ENCODE measurements at places on chromosomes 1 and 21.

- DNase-seq = peak; percentile 48
These were observed 18.1 kb downstream of the KNCN start for GRCh38 chr1:46533179-46533864.

DNA sequence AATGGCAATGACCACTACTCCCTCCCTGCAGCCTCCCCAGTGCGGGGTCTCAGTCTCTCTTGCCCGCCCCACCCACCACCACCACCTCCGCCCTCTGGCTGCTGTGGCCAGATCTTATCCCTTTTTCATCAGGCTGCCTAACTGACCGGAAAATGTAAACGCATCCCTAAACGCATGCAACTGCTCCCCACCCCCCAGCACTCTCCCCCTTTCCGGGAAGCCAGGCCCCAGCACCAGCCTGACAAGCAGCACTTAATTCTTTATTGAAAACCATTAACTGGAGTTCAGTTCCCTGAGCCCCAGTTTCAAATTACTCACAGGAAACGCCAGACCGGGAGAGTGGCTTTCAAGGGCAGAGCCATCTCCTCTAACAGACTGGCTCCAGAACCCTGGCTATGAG is 147.7 kb downstream of the DMRTA2 start:
- DNase-seq = no peak

DNA sequence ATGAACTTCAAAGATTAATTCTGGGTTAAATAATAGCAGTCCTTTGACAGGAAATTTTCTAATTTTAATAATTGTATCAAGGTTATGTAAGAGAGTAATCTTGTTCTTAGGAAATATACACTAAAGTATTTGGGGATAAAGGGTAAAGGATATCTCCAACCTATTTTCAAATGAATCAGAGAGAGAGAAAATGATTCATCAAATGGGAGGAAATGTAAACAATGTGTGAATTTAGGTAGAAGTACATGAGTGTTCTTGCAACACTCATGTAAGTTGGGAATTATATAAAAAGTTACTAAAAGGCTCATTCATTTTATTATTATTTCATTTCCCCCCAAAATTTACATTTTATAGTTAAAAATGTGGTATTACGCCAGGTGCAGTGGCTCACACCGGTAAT is 20.4 kb upstream of the SIM2 start:
- DNase-seq = no peak

GRCh38 chr1:246528933-246529731 is 22.1 kb upstream of the SMYD3 start:
- no peak for DNase-seq

DNA sequence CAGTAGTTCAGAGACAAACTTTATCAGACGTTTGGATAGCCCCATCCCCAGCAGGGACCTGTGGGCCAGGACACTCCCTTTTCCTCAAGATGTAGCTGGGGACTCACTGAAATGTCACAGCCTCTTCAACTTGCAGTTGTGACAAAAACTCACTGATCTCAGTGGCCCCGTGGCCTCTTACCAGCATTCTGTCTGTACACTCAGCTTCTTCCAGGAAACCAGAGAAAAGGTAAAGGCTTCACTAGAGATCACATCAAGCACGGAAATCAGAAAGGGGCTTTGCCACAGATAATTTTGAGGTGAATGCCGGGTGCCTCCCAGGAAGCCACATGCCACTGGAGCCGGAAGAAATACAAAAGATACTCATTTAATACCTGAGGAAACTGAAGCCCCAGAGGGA is 122.2 kb downstream of the CCDC185 start:
- no peak for DNase-seq

- DNase-seq = peak; percentile 13
These were observed 675 bp downstream of the MYSM1 start for GRCh38 chr1:58699011-58699762.

DNA sequence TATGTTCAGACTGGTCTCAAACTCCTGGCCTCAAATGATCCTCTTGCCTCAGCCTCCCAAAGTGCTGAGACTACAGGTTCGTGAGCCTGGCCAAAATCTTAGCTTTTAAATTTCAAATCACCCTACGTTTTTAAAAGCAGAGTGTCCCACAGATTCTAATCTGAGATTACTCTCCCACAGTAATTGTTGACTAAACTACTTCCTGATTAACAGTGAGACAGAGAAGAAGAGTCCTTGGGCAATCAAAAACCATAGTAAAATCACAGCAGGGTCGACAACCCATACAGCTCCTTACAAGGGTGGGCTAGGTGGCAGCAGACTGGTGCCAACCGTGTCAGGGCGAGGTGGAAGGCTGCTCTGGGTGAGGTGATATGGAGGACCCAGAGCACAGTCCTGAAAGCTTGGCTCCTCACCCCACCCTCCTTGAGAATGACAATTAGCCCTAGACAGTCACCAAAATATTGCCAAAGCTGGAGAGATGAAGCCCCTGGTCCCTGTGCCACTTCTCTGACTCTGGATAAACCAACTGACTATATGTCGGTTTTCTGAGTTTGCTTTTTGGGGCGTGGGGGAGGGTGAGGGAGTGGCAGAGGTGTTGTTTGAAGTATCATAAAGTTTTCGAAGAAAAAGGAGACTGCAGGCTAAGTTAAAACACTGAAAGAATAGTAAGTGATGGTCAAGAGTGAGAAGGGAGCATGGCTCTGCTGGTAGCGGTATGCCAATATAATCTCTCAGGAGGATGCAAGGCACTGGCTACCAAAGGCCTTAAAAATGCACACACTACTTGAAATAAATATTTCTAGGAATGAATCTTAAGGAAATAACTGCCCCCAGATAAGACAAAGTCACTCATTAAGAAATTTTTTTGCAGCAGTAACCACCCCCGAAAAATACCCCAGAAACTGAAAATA is 86.8 kb downstream of the SLC45A1 start:
- DNase-seq = no peak

DNA sequence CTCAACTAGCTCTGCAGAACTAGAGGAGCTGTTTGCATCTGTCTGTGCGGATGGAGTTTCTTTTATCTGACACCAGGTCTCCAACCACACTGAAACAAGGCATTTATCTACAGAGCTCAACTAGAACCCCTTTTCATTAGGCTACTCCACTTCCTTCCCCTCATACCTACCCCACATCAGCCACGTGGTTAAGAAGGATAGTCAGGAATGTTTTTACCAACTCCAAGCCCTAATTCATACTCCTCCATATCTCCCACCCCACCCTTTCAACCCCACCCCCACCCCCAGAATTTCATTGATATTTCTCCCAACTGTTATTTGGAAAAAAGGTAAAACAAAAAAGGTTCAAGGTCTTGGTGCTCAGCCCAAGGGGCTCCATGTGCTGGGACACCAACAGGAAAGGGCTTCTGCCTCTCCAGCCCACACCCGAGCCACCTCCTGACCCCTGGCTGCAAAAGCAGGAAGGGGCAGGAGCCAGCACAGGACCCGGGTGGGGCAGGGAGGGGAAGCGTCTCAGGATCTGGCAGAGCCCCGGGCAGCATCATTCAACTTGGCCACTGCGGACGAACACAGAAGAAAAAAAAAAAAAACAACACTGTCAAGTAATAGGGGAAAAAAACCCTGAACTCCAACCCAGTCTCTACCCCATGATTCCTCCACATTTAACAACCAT is 7.0 kb downstream of the ENSA start:
- no peak for DNase-seq

GRCh38 chr1:145983206-145983675 is 13.1 kb downstream of the TXNIP start:
- DNase-seq = no peak

- no peak for DNase-seq
These were observed 106.2 kb downstream of the NIBAN1 start for GRCh38 chr1:184867866-184868689.

GRCh38 chr1:21704145-21704544 is 35.0 kb upstream of the RAP1GAP start:
- DNase-seq = no peak

Data from fibroblast of skin of back (primary cell).